ENCODE measurements at places on chromosomes 1 and 21.

DNA sequence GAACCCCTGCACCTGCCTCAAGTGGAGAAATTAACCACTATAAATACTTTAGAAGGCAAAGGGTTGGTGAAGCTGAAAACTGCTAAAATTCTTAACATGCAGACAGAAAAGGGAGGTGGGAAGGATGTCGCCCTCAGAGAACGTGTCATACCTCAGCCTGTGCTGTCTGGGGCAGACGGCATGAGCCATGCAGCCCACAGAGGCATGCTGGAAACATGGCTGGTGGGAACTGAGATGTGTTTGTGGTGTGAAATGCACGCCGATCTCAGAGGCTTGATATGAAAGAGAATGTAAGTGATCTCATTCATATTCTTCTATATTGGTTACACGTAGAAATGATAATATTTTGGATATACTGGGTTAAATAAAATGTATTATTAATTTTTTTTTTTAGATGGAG is 16.3 kb downstream of the AGPAT3 start:
- DNase-seq = no peak

DNA sequence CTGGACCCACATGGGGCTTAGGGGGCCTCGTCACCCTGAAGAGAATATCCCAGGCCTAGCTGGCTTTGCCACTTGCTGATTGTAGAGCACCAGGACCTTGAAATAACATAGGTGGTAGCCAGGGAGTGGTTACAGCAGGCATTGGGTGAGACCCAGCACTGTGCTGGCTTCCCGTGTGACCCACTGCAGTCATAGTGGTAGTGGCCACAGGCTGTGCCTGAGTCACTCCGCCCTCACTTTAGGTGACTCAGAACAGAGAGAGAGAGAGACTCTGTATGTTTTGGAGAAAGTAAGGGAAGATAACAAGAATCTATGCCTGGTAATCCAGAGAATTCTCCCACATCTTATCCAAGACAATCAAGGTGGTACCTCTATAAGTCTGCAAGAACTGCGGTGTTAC is 98.7 kb upstream of the LHX8 start:
- no peak for DNase-seq

- DNase-seq = no peak
Measured at GRCh38 chr1:94660994-94661393, 119.4 kb upstream of the F3 start.

- peak; percentile 62 for DNase-seq
Measured at GRCh38 chr1:182054698-182055326, 6.7 kb downstream of the ZNF648 start.

DNA sequence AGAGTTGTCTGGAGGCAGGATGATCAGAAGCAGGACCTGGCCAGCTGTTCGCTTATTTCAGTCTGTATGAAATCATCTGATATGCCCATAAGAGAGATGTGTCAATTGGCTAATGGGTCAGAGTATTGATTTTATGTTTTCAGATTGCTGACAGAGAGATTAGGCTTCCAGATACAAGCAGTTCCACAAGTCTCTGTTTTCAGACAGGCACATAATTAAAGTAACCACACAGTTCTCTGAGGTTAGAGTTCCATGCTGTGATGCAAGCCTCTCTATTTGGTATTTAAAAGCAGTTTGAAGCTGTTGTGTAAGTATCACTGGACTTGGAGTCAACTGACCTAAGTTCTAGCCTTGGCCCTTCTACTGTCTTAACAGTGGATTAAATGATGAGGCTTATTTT is 50.1 kb downstream of the ATF6 start:
- DNase-seq = no peak

GRCh38 chr1:27868556-27868931 is 3.8 kb upstream of the THEMIS2 start:
- no peak for DNase-seq
